ENCODE measurements at places on chromosomes 3 and 15.

DNA sequence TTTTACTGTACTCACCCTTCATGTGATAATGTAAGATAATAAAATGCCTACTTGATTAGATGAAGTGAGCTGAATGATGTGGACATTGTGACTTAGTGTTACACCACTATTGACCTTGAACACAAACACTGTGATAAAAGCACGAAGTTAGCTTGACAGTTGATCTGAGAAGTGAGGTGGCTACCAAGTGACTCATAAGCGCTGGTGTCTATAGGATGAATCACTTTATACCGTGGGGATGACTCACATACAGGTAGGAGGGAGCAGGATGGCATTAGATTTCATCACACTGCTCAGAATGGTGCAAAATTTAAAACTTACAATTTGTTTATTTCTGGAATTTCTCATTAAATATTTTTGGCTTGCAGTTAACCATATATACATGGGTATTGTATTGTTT is 174.7 kb upstream of the CNTN3 start:
- DNase-seq: no peak

GRCh38 chr3:184171562-184171961 is 3.1 kb upstream of the AP2M1 start:
- no peak for DNase-seq

GRCh38 chr3:195256639-195257453 is 14.1 kb downstream of the XXYLT1 start:
- DNase-seq: no peak

DNA sequence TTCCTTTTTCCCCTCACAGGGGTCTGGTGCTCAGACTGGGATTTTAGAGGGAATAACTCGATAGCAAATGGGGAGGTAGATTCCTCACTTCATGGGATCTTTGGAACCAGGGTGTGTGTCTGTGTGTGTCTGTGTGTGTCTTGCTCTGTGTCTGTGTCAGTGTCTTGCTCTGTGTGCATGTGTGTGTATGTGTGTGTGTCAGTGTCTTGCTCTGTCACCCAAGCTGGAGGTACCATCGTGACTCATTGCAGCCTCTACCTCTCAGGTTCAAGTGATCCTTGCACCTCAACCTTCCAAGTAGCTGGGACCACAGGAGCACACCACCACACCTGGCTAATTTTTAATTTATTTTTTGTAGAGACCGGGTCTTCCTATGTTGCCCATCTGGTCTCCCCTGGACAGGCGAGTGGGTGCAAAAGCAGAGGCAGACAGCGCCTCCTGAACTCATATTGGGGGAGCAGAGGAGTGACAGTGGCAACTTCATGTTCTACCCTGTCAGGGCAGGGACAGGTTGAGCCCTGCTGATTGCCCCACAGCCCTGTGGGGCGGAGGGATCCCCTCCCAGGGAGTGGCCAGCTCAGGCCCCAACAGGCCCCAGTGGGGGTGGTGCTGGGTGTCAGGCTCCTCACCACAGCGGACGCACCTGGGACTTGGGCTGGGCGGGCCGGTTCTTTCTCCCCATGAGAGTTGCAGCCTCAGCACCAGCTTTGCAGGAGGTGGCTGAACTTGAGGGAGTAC is 10.4 kb upstream of the SEMA4B start:
- no peak for DNase-seq

DNA sequence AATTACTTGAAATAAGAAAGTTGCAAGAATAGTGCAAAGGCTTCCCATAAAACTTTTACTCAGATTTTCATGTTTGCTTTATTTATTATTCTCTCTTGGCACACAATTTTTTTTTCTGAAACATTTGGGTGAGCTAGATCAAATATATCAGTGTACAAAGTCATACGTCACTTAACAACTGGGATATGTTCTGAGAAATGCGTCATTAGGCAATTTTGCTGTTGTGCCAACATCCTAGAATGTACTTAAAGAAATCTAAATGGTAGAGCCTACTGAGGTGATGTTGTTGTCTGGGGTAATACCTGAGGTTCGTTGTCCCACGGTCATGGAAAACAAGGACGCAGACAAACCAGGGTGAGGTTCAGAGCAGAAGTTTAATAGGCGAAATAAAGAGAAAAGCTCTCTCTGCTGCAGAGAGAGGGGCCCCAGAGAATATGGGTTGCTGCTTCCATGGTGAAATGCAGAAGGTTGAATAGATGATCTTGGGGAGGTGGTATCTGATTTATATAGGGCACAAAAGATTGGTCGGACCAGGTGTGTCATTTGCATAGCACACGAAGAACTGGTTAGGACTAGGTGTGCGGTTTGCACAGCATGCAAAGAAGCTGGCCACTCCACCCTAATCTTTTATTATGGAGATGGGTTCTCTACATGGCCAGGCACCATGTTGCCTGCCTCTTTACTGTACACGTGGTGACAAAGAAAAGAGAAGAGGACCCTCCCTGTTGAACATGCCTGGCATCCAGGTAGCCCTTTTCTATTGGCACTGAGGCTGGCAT is 8.8 kb upstream of the GRAMD1C start:
- DNase-seq: no peak

GRCh38 chr3:129166579-129167332 is 5.9 kb upstream of the ISY1 start:
- DNase-seq: no peak
